ENCODE measurements at places on chromosomes 11 and 22.

- no peak for DNase-seq
Measured at GRCh38 chr11:104798789-104799188, 99.5 kb downstream of the CASP12 start.

- peak; percentile 96 for DNase-seq
Measured at GRCh38 chr22:35835998-35836691, 118.5 kb downstream of the APOL5 start.

- DNase-seq, result no peak
Measured at GRCh38 chr22:17100621-17101020, 15.8 kb downstream of the IL17RA start.

DNA sequence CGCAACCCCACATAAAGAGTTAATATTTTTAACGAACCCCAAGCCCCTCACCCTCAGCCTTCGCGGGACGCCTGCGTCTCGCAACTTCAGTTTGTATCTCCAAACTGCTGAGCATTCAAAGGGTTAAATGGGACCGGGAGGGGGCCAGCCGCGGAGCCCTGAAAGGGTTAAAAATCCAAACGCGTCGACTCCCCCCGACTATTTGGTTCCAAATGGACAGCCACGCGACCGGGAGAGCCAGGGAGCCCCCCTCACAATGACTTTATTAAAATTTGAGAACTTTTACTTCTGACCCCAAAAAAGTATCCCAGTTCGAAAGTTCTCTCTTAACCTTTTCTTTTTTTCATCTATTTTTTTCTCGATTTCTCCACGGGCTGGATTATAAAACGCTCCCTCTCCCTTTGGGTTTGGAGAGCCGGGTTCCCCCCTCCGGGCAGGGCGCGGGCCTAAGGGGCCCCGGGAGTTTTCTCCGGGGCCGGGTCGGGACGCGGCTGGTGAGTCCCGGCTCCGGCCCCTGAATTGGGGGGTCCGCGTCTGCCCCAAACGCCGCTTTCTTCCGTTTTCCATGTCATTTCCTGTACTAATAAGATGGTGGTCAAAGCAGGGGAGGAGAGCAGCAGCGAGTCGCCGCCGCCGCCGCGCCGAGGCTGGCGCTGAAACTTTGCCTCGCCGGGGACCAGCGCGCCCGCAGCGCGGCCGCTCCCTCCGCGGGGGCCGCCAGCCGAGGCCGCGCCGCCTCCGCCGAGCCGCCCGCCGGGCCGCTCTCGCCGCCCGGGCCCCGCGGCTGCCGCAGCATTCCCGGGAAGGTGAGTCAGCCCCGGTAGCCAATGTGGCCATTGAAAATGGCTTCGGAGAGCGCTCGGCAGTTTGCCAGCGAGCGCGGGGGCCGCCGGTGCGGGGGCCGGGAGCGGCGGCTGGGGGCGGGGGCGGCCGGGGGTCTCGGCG lies at the start of gene PRDM11:
TSS of gene PRDM11 (plus strand) at position 568 of the 945 bp plus-strand sequence. CDS start 35,128 bp downstream, outside the sequence.
- DNase-seq, result peak; percentile 57

DNA sequence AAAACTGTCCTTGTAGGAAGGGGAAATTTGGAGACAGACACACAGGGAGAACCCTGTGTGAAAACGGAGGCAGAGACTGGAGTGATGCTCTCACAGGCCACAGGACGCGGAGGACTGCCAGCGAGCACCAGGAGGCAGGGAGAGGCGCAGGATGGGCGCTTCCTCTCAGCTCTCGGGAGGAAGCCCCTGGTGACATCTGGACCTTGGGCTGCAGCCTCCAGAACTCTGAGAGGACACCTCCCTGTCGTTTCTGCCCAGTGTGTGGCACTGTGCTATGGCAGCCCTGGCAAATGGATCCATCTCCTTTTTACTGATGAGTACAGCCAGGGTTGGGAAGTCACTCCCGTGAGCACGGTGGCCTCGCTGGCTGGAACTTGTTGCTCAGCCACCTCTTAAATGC lies 73.9 kb downstream of the LRRC32 start:
- no peak for DNase-seq

DNA sequence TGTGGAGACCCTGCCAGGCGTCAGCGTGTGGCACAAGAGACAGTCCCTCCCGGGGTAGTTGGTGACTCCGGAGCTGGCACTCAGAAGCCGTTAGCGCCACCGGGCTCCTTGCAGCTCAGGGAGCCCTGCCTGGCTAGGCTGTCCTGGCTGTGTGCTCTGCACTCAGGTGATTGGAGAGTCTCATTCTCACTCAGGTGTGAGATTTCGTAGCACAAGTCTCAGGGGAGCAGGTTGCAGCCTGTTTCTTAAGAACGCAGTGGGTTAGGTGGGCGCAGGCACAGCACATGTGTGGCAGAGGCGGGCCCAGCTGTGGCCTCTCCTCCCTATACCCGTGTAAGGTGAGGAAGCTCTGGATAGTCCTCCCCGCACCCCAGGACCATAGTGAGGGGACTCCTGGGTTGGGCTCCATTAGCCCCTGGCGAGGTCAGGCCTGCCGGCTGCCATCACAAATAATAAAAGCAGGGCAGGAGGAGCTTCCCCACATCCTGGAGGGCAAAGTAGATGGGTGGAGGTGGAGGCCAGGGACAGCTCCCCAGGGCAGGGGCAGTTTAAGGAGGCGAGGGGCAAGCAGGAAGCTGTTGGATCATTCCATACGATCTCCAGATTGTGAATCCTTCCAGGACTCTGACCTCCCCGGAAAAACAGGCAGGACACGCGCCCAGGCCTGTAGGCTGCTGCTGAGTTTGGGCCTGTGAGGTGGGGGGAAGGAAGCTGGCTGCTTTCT lies 39.4 kb downstream of the SBF1 start:
- no peak for DNase-seq

DNA sequence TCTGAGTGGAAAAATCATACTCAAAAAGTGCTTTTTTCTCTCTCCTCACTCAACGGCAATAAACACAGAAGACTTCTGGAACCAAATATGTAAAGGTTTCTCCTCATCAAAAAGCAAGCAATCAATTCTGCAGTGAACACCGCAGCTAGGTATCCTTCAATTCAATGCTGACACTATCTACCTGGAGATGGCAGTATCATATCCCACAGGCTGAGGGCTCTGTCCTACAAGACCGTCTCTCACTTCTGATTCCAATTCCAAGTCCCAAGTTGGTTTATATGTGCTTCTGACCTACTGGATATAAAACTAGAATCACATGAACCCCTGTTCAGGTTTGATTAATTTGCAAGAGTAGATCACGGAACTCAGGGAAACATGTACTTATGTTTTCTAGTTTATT lies 59.7 kb upstream of the LUZP2 start:
- DNase-seq, result no peak

DNA sequence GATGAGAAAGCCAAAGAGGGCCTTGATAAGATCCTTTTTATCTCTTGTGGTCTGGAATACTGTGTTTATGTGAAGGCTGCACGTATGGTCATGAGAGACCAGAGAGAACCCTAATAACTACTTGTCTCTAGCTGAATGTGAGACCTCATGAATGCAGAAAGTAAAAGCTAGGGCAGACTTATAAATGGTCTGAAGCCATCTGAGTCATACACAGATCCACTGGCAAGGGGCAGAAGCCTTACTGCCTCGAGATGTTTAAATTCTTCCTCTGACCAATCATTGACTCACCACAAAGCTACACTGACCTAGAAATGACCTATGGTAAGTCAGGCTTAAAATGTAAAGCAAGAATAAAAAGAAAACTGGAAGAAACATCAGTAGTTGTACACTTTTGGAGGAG lies 22.7 kb upstream of the OR4B1 start:
- DNase-seq, result no peak

GRCh38 chr11:102191832-102192231 lies 81.6 kb downstream of the YAP1 start:
- no peak for DNase-seq

DNA sequence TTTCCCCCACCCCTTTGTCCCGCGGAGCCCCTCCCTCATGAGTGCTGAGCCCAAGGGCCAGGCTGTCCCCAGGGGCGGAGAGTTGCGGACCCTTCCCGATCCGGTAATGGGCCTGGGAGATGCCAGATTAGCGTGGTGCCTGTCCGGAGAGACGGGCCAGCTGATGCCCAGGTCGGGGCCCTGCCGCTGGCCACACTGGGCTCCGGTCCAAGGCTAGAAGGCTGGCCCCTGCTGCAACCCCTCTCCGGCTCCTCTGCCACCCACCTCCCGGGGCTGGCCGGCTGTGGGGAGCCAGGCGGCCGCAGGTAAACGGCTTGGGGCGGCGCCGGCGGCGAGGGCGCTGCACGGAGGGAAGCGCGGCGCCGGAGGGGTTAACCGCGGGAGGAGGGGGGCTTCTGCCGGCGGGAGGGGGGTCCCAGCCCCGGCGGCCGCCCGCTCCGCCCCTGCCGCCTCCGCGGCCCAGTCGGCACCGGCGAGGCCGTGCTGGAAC lies at the start of gene KCNK4:
TSS of gene KCNK4 (plus strand) at position 41 of the 490 bp plus-strand sequence. CDS start 1,717 bp downstream, outside the sequence.
- DNase-seq, result no peak

GRCh38 chr11:126736682-126737572 lies 263.6 kb downstream of the KIRREL3 start:
- no peak for DNase-seq

DNA sequence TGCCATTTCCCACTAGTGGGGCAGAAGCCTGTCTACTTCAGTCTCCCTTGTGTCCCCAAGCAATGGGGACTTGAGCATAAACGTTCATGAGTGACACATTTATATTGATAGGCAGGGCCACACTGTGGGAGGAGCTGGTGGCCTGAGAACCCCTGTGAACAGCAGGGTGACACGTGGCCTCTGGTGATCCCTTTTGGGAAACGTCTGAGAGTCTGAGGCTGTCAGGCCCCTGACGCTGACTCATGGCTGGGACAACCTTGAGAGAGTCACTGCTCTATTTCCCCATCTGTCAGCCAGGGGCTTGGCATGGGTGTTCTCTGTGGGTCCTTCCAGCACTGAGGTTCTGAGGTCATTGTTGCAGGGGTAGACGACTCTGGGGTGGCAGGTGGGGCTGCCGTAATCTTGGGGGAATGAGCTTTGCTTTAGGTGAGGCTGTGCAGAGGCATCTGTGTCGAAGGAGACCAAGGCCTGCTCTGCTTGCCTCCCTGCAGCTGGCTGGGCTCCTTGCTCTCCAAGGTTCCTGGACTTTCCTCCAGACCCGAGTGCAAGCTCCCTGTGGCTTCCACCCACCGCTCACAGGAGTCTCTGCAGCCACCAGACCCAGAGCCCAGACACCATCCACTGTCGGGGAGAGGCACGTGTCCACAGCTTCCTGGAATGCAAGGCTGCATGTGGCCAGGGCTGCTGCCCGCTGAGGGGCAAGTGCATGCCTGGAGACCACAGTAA lies 54.7 kb downstream of the SMIM38 start:
- DNase-seq, result no peak

- DNase-seq, result no peak
Measured at GRCh38 chr11:6638429-6638828, 17.2 kb downstream of the DCHS1 start.

- no peak for DNase-seq
Measured at GRCh38 chr11:196786-197731, 4.2 kb downstream of the SCGB1C1 start.

- no peak for DNase-seq
Measured at GRCh38 chr11:104692751-104693150, 205.5 kb downstream of the CASP12 start.

- no peak for DNase-seq
Measured at GRCh38 chr22:46131151-46131587, 19.2 kb upstream of the PPARA start.

GRCh38 chr11:122632181-122632824 lies 23.2 kb upstream of the UBASH3B start:
- DNase-seq, result no peak

DNA sequence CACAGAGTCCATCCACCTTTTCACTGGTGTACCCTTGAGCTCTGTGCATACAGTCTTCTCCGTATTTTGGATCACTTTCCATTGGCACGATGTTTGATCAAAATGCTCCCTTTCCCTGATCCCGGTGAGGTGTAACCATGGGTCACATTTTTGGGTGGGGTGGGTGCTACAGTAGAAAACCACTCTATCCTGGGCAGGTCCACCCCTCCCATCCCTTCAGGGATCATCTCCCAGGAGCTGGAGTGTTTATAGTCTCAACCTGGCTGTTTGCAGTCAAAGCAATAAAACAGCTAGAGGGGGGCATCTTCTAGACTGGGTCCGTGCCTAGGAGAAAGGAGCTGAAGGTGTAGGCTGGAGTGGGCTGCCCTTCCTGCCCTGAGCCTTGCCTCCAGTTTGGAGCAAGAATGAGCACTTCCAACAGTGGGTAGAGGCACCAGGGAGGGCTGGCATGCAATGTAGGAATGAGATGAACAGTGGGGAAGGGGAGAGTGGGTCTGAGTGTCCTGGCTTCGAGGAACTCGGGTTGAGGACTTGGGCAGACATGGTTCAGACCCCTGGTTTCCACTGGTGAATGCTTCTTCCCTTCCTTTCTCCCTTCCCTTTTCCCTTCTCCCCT lies 38.8 kb downstream of the RNF141 start:
- DNase-seq, result no peak

DNA sequence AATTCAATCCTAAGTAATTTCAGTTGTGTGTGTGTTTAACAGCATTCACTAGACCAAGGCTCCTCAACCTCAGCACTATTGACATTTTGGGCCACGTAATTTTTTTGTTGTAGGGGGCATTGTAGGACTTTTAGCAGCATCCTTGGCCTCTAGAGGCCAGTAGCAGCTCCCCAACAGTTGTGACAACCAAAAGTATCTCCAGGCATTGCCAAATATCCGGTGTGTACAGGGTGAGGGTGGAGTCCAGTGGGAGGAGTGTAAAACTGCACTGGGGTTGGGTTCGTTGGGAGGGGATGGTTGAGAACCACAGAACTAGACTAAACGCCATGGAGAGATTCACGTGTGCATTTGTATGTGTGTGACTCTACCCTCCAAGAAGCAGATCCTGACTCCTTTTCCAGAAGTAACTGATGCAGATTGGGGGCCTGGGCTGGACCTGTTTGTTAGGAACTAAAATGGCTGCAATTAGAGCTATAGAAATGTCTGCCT lies 5.9 kb upstream of the PHF21A start:
- no peak for DNase-seq

DNA sequence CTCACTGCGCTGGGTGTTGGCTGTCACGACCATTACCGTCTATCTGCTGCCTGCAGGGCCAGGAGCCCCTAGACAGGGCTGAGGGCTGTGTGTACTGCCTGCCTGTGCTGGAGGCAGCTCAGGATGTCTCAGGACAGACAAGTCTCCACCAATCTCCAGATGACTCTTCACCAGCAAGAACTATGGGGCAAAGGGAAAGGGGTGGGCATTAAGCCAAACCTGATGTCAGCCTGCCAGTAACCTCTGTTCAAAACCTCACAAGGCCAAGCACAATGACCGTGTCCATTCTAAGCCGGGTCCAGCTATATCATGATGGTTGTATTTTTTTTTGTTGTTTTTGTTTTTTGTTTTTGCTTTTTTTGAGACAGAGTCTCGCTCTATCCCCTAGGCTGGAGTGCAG lies 31.6 kb downstream of the MAFF start:
- no peak for DNase-seq

DNA sequence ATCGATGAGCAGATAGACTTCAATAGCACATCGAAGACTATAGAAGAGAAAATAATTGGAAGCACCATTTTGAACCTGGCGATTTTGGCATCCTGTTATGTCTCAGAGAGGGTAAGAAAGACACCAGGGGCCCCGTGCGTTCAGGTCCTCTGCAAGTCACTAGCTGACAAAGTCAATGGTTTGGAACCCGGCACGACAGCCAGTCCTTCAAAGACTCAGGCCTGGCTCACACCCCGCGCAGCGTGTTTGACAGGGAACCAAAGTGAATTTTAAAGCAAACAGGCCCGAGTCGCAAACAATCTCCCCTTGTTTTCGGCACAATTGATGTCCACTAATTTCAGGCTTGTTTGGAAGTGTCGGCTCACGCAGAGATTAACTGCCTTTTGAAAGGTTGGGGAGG lies 716.6 kb downstream of the BRD1 start:
- DNase-seq, result no peak

- DNase-seq, result no peak
Measured at GRCh38 chr22:17786435-17787161, 12.3 kb upstream of the BID start.
